ENCODE measurements at places on chromosomes 5 and 9.

GRCh38 chr9:99019510-99020331, 76.0 kb downstream of the COL15A1 start:
- no peak for DNase-seq

DNA sequence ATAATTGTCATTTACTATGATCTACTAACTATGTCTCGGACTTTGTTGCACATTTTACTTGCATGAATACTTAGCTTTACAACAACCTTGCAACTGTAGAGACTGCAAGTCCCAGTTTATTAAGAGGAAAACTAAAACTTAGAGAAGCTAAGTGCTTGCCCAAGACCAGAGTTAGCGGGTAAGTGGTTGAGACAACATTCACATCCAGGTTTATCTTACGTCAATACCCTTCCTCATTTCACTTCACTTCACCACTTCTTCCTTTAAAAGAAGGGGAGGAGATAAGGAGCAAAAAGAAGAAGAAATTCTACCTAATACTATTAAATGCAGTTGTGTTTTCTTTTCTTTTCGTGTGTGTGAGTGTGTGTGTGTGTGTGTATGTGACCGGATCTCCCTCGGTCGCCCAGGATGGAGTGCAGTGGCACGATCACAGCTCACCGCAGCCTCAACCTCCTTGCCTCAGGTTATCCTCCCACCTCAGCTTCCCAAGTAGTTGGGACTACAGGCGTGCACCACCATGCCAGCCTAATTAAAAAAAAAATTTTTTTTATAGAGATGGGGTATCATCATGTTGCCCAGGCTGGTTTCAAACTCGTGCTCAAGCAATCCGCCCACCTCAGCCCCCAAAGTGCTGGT, 37.4 kb downstream of the MEGF9 start:
- no peak for DNase-seq

DNA sequence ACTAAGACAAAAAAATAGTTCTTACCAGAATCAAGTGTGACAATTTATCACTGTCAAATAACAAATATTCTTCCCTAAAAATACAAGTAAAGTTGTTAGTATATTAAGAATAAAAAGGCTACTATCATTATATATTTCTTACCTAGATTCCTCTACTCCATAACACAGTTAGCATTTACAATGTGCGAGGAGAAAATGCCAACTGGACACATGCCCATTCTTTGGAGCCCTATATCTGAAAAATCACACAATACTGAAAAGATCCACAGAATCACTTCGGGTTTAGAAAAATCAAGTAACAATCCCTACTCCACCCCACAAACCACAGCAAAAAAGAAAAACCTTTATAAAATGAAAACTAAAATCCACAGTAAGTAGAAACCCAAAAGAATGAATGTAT, 70.9 kb downstream of the PKD2L2 start:
- no peak for DNase-seq

DNA sequence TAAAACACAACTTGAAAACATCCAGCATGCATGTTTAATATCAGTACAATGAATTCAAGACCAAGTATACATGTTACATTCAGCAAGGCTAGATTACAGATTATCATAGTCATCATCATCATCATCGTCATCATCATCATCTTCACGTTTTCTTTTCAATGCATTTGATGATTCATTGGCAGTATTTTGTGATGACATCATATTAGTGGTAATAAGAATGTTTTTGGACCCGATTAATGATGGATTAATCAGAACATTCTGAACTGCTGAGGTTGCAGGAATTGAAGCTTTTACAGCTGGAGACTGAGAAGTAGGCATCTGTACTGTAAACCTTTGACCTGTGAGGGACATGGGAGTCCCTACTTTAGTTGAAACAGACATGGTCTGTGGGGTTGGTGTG, 4.5 kb downstream of the AK6 start:
- no peak for DNase-seq

Data from activated naive CD4-positive, alpha-beta T cell treated with Interleukin-2 at 50 U/mL for 16 hours (primary cell).